Psoas muscle (tissue), 8 donors: ENCODE measurements at places on chromosomes 2 and 18. TPM values are rescaled to one million over a fixed set of nuclear protein-coding genes. Genes with fewer than 3 reads are reported as not detected.

The KCMF1 gene
- total RNA-seq, result 89.0 TPM

The UGT1A3 gene
- not detected for total RNA-seq

The TMEM247 gene
- total RNA-seq, result not detected

GRCh38 chr18:64240316-64240715, 91.4 kb upstream of the LINC00305 start:
- DNase-seq, result no peak

- DNase-seq, result no peak
Measured at GRCh38 chr2:158234497-158234896, 132.8 kb downstream of the UPP2 start.

DNA sequence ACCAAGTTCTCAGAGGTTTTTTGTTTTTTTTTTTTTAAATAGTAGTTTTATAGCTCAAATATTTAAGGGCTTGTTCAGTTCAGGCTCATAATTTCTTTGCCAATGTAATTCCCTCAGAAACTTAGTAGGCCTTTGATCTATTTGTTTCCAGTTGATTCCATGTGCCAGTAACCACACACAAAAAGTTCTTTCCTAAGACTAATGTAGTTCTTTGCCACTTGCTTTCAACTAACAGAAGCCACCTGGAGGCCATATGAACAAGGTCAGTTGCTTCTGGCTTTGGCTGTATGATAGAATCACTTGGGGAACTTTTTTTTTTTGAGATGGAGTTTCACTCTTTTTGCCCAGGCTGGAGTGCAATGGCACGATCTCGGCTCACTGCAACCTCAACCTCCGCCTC, 100.7 kb downstream of the DTNB start:
- DNase-seq, result no peak

DNA sequence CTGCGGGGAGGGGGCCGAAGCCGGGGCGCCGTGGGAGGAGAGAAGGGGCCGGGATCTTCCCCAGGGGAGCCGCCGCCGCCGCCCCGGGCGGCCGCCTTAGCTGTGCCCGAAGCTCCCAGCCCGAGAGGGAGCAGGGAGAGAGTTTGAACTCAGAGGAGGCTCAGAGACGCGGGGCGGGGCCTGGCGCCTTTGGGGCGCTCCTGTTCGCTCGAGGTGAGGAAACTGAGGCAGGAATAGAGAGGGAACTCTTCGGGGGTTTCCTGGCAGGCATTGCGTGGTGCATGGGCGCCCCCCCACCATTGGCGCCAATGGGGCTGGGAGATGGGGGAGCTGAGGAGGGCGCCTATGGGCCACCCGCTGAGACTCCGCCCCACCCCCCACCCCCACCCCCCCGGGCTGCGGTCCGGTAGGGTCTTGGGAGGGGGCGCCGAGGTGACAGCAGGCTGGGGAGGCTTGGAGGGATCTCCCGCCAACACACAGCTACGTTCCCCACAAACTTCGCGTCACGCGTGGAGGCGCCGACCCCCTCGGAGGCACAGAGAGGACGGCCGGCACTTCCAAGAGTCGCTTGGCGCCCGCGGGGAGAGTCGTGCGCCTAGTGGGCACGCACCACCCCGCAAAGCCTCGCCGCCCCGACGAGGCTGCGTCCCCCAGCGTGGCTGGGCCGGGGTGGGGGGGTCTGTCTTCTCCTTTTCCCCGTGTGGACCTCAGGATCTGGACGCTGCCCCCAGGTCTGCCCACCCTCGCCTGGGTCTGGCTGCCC, 680 bp downstream of the CTDSP1 start:
- DNase-seq, result peak; percentile 43
